ENCODE measurements at places on chromosomes 5 and 9.

GRCh38 chr9:132235894-132236661 is 74.2 kb downstream of the NTNG2 start:
- peak; percentile 87 for DNase-seq

- DNase-seq, result peak; percentile 6
Measured at GRCh38 chr9:3330792-3331420, 194.9 kb downstream of the RFX3 start.

DNA sequence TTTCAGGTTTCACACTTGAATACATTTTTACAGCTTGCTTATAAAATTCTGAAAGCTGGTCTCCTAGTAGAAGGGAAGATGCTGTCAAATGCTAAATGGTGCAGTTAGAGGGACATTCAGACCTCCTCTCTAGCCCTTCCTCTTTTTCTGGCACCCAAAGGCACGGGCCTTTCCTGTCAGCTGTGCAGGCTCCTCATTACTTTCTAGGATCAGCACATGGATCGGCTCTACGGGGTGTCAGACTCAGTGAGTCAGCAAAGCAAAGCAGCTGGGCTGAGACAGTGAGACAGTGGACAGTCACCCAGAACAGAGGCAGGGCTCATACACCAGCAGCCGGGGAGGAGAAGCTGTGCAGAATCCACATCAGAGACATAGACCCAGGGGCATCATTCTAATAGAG is 80.0 kb upstream of the TNC start:
- peak; percentile 55 for DNase-seq

DNA sequence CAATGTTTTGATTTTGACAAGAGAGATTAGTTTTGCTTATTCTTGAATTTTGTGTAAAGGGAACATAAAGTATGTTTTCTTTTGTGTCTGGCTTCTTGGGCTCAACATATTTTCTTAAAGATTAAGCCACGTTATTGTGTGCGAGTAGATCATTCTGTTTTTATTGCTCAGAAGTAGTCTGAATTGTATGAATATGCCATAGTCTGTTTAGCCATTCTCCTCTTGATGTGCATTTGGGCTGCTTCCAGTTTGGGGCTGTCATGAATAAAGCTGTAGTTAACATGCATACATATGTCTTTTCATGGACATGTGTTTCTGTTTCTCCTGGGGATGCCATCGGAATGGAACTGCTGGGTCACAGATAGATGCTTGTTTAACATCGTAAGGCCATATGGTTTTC is 198.9 kb downstream of the FANCC start:
- DNase-seq, result no peak

- no peak for DNase-seq
Measured at GRCh38 chr9:93648181-93648580, 71.8 kb downstream of the PHF2 start.

GRCh38 chr5:142910128-142910527 is 140.0 kb downstream of the ARHGAP26 start:
- no peak for DNase-seq

DNA sequence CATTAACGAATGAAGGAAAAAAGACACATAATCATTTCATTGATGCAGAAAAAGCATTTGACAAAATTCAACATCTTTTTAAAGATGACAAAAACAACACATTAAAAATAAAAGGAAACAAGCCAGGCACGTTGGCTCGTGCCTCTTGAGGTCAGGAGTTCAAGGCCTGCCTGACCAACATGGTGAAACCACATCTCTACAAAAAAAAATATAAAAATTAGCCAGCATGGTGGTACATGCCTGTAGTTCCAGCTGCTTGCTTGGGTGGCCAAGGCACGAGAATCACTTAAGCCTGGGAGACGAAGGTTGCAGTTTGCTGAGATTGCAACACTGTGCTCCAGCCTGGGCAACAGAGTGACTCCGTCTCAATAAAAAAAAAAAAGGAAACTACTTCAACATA is 77.0 kb downstream of the ERCC6L2 start:
- DNase-seq, result no peak

- DNase-seq, result peak; percentile 55
Measured at GRCh38 chr5:32531885-32532520, 53.4 kb upstream of the SUB1 start.

DNA sequence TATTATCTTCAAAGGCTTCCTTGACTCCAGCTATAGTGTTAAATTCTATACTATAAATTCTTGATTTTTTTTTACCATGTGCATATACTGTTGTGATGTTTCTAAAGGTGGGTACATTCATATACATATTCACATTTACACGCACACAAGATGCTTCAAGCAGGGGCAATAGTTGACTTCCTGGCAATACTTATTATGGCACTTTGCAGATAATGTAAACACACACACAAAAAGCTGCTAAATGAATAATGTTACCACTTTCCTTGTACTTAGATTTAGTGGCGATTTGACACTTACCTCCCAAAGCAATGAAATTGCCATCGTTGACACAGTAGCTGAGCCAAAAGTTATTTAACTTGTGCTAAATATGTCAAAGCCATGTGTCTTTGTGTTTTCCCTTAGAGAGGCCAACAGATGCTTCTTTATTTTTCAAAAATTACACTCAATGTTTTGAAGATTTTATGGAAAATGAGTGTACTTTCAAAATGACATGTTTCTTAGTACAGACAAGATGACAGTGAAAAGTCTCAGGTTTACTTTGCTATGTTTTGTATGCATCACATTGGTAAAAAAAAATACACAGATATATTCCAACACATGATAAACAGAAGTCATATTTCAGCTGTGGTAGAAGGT is 12.2 kb upstream of the ERAP2 start:
- DNase-seq, result no peak
